Activated CD4-positive, alpha-beta T cell treated with anti-CD3 and anti-CD28 coated beads for 48 hours (primary cell): ENCODE measurements at places on chromosomes 4 and X.

DNA sequence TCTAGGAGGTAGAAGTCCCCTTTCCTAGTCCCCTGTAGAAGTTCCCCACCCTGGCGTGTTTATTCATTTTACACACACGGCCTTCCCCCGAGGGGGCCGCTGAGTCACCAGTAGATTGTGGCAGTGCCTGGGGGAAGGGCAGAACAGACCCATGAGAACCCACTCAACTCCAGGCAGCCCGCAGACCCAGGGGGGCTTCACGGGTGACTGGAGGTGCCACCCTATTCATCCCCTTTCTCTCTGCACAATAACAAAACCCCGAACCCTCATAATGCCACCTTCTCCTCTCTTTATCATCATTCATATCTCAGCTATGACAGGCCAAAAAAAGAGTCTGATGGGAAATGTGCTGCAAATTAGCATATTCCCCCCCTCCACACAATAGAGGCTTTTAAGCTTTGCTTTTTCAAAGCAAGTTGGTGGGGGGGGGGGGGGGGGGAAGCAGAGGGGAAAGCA lies 20.4 kb upstream of the GPM6B start:
- no peak for DNase-seq

GRCh38 chr4:124526769-124527168 lies 185.8 kb downstream of the ANKRD50 start:
- no peak for DNase-seq

GRCh38 chr4:108072300-108072699 lies 82.6 kb downstream of the HADH start:
- peak; percentile 53 for DNase-seq

- no peak for DNase-seq
Measured at GRCh38 chr4:174334628-174335027, 50.9 kb downstream of the CEP44 start.

DNA sequence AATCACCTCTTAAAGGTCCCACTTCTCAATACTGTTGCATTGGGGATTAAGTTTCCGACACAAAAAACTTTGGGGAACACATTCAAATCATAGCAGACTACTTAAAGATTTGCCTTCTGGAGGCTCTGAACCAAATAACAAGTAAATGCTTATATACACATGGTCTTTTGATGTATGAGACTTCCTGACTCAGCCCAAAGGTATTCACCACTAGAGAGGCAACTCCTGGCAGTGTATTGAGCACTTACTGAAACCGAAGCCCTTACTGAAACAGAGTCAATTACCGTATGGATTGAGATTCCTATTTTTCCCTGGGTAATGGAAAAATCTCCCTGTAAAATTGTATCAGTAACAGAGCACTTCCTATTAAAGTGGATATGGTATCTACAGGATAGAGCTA lies 45.4 kb downstream of the ZCCHC13 start:
- no peak for DNase-seq

- no peak for DNase-seq
Measured at GRCh38 chrX:66018585-66019309, 21.1 kb downstream of the VSIG4 start.

DNA sequence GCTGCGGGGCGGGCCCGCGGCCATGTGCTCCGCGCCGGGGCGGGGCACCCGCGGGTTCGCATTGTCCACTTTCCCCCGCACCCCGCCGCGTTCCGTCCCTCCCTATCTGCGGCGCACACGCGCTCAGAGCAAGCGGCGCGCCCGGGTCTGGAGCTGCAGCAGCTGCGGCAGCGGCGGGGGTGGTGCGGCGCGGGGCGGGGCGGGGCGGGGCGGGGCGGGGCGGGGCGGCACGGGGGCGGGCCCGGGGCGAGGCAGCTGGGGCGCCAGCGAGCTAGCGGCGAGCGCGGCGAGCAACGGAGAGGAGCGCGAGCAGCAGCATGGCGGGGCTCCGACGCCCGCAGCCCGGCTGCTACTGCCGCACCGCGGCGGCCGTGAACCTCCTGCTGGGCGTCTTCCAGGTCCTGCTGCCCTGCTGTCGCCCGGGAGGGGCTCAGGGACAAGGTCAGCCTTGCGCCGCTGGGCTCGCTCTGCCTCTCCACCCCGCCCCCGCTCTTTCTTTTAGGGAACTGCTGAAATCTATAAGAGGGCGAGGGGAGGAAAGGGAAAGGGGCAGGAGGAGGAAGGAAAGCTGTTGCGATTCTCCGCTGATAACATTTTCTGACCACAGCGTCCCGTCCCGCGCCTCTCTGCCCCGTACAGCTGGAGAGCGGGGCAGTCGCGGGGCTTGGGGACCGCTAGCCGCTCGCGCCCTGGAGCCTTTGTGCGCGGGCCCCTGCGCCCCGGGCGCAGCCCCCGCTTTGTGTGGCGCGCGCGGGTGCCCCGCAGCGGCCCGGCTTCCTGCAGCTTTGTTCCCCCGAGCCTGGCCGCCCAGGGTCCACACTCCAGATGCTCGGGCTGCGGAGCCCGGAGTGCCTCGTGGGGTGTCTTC lies at the start of gene TMEM131L:
TSS of gene TMEM131L (plus strand) at position 280 of the 868 bp plus-strand sequence. CDS start at position 318, 38 bp downstream.
- peak; percentile 75 for DNase-seq

GRCh38 chrX:65508851-65509250 lies 25.7 kb downstream of the LAS1L start:
- no peak for DNase-seq

- no peak for DNase-seq
Measured at GRCh38 chr4:107853444-107854355, 29.0 kb downstream of the SGMS2 start.

GRCh38 chrX:148466292-148466691 lies 34.1 kb upstream of the AFF2 start:
- no peak for DNase-seq

DNA sequence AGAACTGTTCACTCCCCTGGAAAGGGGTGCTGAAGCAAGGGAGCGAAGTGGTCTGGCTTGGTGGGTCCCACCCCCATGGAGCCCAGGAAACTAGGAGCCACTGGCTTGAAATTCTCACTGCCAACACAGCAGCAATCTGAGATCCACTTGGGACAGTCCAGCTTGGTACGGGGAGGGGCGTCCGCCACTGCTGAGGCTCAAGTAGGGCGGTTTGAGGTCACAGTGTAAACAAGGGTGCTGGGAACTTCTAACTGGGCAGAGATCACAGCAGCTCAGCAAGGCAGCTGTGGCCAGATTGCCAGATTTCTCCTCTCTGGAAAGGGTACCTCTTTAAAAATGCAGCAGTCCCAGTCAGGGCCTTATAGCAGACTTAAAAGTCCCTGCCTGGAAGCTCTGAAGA lies 53.9 kb upstream of the GALNTL6 start:
- no peak for DNase-seq
